ENCODE measurements at places on chromosomes 13 and 19.

DNA sequence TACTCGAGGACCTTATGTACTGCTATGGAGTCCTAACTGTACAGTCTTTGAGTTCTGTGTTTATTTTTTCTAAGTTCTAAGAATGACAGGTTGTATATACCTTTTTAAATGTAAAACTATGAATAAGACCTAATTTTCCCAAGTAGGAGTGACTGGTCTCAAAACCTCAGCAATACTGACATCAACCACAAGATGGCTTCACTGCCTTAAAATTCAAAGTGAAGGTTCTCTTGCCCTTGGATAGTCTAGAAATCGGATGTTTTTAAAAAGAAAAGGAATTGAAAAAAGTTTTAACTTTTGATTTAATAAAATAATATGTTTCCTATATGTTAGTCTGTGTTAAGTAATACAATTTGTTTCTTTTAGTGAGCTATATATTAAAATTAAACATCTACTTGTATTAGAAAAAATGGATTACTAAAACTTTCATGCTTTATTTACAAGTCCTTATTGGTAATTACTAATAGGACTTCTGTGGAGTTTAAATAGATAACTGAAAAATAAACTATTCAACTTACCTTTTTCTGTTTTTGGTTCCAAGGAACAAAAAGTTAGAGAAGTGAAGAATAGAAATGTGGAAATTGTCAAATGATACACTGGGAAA lies 52.0 kb downstream of the TDRD3 start:
- DNase-seq, result no peak

DNA sequence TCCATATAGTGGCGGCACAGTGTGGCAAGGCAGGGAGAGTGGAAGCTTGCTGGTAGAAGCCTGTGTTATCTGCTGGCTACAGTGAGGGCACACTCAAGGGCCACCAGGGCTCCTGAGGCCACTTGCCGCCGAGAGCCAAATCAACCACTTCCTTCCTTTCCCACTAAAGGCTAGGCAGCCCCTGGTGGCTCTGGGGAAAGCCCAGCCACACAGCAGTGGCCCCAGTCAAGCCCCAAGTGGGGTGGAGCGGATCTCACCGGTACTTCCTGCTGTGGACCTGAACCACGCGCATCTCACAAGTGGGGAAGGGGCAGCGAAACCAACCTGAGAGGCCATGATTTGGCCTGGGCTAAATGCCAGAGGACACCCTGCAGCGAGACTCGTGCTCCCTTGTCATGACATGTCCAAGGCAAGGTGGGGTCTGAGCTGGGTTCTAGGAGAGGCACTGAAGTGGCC lies 21.9 kb upstream of the SLC35E1 start:
- no peak for DNase-seq

DNA sequence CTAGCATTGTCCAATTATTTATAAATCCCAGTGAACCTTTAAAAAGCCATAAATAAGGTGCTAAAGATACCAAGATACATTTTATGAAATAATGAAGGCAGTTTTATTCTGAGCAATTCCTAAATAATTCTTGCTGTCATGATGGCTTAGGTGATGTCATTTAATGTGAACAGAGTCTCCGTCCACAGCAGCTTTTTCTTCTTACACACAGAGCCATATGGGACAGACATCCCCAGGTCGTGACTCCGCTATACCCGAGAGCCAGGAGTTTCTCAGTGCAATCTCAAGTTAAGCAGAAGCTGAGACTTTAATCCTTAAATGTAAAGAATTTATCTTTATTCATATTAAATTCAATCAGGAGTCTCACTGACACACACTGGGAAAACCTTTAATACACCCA lies 29.7 kb downstream of the EFNB2 start:
- DNase-seq, result no peak

GRCh38 chr13:95124959-95125358 lies 176.3 kb downstream of the ABCC4 start:
- DNase-seq, result no peak

DNA sequence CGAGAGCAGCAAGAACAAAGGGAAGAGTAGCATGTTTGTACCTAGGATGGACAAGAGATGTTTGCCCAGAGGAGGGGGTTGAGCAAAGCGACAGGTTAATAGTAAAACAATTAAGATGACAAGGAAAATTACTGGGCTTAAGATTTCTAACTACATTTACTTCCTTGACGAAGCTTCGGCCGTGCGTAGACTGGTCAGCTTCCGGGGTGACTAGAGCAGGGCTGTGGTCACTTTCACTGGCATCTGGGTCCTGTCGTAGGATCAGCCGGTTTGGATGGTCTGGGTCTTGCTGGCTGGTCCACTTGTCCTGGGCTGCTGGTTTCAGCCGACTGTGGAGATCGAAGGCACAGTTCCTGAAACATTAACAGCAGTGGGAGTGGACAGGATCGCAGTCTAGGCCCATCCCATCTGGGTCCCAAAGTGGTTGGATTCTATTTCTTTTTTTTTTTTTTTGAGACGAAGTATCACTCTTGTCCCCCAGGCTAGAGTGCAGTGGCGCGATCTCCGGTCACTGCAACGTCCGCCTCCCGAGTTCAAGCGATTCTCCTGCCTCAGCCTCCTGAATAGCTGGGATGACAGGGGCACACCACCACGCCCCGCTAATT lies 5.0 kb upstream of the BSG start:
- DNase-seq, result no peak
